ENCODE measurements at places on chromosomes 7 and 10.

DNA sequence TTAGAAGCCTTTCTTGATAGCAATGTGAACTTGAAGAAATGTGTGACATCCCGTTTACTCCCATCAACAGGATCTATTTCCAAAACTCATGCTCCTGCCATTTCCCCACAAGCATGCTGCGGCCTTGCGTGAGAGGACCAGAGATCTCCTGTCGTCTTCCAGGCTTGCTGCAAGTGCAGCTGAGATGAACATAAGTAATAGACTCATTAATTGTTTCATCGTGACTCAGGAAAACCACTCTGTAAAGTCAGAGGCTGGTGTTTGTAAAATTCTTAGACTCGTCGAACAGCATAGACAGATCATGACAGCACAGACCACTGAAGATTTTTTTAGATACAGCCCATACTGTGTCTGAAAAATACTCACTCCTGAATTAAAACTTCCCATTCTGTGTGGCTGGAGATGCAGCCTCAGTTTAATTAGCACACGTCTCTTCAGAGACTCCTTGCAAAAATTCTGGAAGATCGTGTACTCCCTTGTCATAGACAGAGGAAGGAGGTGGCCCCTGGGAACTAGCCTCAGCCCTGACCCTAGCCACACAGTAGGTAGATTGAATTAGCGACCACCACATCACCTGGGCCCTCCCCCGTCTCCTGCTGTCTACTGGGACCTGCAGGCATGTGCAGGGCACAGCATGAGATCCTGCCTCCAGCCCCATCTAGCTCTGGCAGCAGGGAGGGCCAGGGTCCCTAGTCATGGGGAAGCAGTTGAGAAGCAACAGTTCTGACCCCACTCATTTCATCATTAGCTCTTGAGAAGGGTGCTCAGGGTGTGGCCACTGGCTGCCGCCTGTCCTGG is 226.0 kb downstream of the CELF2 start:
- DNase-seq: no peak

- no peak for DNase-seq
Measured at GRCh38 chr10:132188331-132188730, 1.6 kb downstream of the DPYSL4 start.

DNA sequence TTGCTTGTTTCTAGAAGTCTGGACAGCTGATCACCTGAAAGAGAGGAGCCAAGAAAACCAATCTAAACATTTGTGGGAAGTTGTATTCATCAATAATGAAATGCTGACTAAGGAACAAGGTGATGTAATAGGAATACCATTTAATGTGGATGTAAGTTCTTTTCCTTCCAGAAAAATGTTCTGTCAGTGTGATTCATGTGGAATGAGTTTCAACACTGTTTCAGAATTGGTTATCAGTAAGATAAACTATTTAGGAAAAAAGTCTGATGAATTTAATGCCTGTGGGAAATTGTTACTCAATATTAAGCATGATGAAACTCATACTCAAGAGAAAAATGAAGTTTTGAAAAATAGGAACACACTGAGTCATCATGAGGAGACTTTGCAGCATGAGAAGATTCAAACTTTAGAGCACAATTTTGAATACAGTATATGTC is 39.8 kb upstream of the ZNF37A start:
- no peak for DNase-seq

- no peak for DNase-seq
Measured at GRCh38 chr7:102225025-102225424, 61.6 kb upstream of the SH2B2 start.

DNA sequence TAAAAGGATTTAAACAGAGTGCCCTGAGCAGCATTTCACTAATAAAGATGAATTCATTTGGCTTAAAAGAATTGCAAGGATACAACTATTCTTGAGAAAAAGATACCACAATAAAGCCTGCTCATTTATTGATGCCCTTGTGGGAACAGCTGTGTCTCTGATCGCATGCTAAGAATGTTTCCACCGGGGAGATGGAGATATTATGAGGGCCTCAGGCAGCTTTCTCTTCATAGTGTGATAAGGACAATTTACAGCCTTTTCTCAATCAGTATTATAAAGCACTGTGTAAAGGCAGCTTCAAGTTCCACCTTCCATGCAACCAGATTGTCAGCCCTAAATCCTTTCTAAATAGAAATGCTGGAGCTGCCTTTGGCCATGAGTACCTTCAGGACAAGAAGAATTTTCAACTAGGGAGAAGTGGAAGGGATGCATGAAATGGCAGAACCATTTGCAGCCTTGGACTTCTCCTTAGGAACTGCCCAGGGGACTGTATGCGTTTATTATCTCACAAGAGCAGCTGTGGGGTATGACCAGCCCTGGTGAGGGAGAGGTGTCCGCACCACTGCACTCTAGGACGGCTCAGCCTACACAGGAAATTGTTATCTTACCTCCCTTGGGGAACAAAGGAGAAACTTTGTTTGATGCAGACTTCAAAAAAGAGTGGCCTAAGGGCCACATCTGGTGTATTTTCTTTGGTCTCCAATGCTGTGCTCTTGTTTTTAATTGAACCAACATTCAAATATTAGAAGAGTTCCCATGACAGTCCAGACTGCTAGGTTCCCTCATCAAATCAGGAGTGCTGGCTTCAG is 116.9 kb upstream of the PCGF5 start:
- DNase-seq: no peak

GRCh38 chr7:101390901-101391301 is 28.2 kb downstream of the COL26A1 start:
- no peak for DNase-seq

DNA sequence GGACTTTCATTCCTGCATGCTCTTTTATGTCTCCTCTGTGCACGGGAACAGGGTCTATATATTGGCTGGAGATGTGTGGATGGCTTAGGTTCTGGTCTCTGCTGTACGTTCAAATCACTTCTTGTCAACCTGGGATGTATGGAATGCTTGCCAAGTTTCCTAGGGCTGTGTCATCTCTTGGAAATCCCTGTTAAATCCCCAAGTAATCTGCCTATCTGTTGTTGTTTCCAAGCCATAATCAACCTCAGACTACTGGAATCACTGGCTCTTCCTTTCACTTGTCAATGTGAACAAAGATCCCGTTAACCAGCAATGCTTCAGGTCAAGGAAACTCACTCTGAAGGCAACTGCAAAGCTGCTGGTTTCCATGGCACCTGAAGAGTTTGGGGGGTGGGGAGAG is 93.3 kb upstream of the FAM171A1 start:
- DNase-seq: no peak

GRCh38 chr10:24958091-24958720 is 5.8 kb upstream of the PRTFDC1 start:
- no peak for DNase-seq

GRCh38 chr7:6209340-6209739 is 63.1 kb downstream of the CYTH3 start:
- DNase-seq: no peak

DNA sequence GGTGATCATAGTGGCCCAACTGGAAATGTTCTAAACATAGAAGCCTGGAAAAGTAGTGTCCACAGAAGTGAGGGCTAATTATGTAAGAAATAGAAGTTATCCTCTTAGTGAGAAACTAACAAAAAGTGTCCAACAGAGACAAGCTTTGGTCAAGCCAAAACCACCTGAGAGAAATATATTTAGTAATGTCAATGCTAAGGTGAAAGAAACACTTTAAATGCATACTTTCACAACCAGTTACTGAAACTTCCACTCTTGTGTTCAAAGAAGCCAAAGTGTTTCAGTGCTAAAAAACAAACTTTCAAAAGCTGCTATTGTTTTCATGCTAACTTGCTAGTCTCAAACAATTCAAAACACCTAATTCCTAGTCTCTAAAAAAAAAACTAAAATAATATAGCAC is 18.1 kb downstream of the RAB11FIP2 start:
- DNase-seq: no peak

DNA sequence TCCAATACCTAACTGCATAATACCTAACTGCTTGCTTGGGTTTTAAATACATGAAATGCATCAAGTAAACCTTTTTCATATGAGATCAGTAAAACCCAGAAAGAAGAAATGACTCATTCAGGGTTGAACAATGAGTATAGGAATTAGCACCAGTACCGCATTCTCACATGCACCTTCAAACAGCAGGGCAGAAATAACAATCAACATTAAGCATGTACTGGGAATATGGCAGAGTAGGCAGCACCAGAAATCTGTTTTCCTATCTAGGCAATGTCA is 850.3 kb upstream of the SORCS1 start:
- DNase-seq: no peak

- no peak for DNase-seq
Measured at GRCh38 chr10:113626809-113627355, 37.0 kb downstream of the NRAP start.

DNA sequence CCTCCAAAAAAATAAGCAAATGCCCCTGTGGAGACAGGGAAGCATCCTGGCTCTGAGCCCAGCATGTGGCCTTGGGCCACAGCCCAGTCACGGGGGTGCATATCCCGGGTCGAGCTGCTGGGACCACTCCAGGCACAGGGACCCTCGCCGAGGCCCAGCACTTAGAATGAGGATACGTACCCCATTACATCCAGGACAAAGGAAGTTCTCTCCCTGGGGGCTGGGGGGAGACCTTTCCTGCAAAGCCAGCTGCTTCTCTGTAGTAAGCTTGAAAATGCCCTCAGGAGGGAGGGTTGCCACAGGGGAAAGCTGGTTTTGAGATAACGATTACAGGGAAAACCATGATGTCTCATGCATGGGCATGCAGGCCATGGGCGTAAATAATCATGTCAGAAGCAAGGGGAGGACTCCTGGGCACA is 75.5 kb downstream of the HIPK2 start:
- no peak for DNase-seq

DNA sequence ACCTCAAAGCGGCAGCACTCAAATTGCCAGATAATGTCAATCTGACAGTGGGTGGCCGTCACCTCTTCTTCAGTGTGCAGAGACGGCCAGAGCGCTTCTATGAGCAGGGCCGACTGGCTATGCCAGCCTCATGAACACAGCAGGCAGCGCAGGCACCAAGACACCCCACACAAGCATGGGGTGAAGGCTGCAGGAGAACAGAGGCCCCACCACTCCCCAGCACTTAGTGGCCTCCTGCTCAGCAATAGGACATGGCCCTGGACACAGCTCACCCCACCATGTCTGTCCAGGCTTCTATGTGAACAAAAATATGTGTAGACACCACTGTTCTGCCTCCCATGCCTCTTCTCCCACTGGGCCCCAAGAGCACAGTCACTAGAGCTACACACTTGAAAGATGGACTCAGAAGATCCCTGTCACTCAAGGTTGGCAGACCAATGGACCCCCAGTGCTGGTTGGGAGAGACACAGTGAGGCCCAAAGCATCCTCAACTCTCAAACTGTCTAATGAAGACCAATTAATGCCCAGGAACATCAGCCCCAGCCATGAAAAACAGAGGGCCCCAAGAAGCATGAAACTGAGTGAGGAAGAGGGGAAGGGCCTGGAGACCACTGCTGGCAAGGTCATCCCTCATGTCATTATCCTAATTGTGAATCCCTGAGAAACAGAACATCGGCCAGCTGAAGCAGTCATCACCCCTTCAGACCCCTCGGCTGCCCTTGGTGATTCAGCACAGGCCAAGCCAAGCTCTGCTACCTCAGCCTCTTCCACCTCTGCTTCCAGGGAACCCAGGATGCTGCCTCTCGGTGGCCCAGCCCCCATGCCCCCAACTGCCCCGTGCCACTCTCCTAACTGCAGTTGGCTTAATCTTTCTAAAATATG is 77.7 kb downstream of the GRID1 start:
- no peak for DNase-seq

DNA sequence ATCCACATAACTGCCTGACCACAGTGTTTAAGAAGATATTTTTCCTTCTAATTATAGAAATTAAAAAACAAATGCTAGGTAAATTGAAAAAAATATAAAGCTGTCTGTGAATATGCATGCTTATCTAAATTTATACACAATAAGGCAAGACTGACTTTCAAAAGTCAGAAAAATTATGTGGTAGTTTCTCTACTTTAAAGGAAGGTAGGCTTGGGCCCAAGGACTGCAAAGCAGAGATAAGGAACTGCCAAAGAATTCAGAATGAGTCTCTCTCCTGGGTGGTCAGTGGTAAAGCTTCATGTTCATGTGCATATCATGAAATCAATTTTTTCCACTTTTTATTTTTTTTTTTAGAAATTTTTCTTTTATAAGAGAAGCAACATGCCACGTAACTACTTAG is 998.6 kb downstream of the REEP3 start:
- no peak for DNase-seq

DNA sequence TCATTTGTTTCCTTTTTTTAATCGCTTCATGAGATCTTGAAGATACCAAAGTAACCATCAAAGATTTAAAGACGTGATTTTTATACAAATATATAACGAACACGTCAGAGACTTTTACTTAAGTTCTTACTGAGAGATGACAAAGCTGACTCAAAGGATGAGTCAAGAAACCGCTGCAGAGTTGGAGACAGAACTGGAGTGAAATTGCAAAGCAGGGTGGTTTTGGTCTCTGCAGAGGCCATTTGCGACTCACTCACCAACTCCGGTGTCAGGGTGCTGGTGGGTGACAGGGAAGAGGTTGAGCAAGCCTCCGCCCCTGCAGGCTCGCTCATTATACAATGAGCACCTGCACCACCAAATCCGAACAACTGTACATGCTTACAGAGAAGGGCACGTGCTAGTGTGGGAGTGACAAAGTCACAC is 75.2 kb downstream of the DNAJB6 start:
- DNase-seq: no peak

DNA sequence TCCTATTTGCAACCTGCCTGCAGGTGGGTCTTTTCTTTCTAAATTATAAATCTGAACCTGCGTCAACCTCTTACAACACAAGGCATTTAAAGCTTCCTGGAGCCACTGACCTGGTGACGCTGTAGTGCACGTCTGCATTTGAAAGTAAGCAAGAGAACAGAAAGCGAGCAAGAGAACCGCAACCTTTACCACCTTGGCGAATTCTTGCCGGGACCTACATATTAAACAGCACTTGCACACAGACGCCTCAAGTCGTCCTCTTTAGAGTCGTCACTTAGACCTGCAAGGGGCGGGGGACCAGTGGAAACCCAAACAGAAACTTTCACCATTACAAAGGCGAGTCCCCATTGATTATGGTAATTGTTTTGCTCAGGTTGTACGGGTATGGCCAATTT is 9.5 kb downstream of the GLI3 start:
- DNase-seq: no peak

DNA sequence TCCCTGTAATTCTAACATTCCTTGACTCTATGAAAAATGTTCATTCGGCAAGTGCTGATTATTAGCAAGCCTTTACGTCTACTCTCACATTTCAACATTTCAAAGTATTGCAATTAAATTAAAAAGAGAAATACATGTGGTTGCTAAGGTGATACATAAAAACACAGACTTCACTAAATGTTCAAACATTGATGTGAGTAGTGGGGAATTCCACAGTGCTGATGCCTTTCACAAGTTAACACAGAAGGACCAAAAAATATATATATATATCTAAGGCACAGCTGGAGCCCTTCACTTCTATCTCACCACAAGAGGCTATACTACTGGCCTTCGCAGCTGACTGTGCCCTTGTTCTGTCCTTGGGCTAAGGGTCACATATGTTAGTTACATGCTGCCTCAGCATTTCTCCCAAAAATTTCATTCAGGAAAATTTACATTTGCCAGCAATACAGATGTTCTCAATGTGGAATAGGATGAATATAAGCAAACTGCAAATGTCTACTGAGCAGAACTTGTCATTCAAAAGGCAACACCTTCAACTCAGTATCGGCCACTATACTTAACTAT is 13.9 kb downstream of the CTTNBP2 start:
- no peak for DNase-seq

- peak; percentile 24 for DNase-seq
Measured at GRCh38 chr10:58967551-58968388, 208.7 kb upstream of the PHYHIPL start.

Data from right renal pelvis (tissue), 4 donors.